Type B pancreatic cell (in vitro differentiated cells): ENCODE measurements at places on chromosomes 6 and 20.

- no peaks in the 10 kb centered on the region for H3K27me3 ChIP-seq
- no peak overlapping the region for H3K4me3 ChIP-seq
- H3K27ac ChIP-seq, result no peak overlapping the region
- DNase-seq, result no peak
- no peaks in the 10 kb centered on the region for H3K36me3 ChIP-seq
- peaks cover 3% of the 10 kb centered on the region for H3K4me1 ChIP-seq
Observed at GRCh38 chr6:7703148-7703680, 22.7 kb upstream of the BMP6 start.

- DNase-seq, result no peak
- H3K27me3 ChIP-seq, result no peaks in the 10 kb centered on the region
- H3K27ac ChIP-seq, result no peak overlapping the region
- no peak overlapping the region for H3K4me3 ChIP-seq
- no peaks in the 10 kb centered on the region for H3K36me3 ChIP-seq
- peaks cover 13% of the 10 kb centered on the region for H3K4me1 ChIP-seq
Observed at GRCh38 chr20:54690323-54690722, 214.9 kb downstream of the DOK5 start.

DNA sequence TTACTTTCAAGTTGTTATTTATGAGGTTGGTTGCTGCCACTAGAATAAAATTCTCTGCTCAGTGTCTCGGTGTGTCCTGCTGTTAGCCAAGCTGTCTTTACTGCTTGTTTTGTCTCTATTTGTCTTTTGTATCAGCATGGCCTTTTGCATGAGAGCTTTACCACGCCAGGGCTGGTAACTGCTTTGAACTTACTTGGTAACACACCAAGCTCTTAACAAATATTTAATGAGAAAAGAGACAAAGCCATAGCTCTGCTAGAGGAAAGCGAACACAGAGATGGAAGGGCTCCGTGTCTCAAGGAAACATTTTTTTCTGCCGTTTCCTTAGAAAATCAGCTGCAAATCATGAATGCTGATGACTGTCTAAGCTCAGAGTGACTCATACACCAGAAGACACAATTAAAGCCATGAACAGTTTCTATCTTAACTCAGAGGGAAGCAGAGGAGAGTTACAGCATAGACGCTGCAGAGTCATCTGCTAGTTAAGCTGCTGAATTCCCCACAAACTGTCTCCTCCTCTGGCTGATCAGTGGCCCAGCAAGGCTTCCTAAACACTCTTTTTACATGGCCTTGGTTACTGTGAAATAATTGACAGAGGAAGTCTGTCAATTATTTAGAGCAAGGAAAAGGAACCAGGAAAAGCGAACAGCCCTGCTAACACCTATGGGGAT, 44.8 kb downstream of the AGPAT4 start:
- peak overlapping the region; percentile 22 for H3K27ac ChIP-seq
- no peak for DNase-seq
- H3K4me3 ChIP-seq, result peak overlapping the region; percentile 63
- no peaks in the 10 kb centered on the region for H3K27me3 ChIP-seq
- peaks cover 32% of the 10 kb centered on the region for H3K4me1 ChIP-seq

DNA sequence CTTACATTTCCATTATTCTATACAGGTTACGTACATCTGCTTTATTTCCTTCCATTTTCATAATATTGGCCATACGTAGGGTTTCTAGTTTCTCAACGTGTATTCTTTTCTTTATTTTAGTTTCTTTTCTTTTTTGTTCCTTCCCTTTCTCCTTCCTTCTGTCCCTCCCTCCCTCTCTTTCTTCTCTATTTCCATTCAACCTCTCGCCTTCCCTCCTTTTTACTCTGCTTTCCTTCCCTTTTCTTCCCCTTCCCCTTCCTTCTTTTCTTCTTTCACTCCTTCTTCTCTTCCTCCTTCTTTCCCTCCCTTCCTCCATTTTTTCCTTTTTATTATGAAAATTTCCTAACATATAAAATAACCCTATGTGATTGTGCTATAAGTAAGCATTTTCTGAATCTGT, 8.7 kb upstream of the HLA-G start:
- no peaks in the 10 kb centered on the region for H3K36me3 ChIP-seq
- no peak overlapping the region for H3K27ac ChIP-seq
- no peak overlapping the region for H3K4me3 ChIP-seq
- DNase-seq, result no peak
- peaks cover 56% of the 10 kb centered on the region for H3K27me3 ChIP-seq

- no peaks in the 10 kb centered on the region for H3K4me1 ChIP-seq
- DNase-seq, result no peak
- no peak overlapping the region for H3K4me3 ChIP-seq
- no peaks in the 10 kb centered on the region for H3K27me3 ChIP-seq
- no peak overlapping the region for H3K27ac ChIP-seq
Observed at GRCh38 chr6:153015094-153015640, 12.7 kb upstream of the MTRF1L start.

DNA sequence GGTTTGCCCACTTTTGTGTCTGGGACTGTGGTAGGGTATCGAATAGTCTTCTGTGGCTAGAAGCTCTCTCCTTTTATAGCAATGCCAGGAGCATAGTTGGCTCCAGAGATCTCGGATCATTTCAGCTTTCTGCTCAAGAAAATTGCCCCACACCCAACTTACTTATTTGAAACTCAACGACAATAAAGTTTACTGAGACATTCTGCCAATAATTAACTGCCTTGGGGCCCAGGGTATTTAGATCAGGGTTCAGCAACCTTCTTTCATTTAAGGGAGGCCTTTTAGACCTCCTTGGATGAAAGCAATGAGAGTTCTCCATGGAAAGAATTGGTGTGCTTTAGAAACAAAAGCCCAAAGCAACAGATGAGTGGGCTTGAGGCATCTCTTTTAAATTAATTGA, 53.8 kb upstream of the GMPR start:
- no peak for DNase-seq
- H3K27ac ChIP-seq, result peak overlapping the region; percentile 20
- H3K27me3 ChIP-seq, result peaks cover 3% of the 10 kb centered on the region
- peaks cover 34% of the 10 kb centered on the region for H3K4me1 ChIP-seq

DNA sequence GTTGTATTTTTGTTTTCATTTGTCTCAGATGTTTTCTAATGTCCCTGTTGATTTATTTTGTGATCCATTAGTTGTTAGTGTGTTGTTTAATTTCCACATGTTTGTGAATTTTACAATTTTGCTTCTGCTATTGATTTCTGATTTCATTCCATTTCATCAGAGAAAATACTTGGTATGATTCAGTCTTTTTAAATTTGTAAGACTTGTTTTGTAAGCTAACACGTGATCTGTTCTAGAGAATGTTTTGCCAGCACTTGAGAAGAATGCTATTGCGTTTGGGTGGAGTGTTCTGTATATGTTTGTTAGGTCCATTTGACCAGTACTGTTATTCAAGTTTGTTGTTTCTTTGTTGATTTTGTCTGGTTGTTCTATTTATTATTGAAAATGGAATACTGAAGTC, 53.9 kb downstream of the KIZ start:
- no peaks in the 10 kb centered on the region for H3K27me3 ChIP-seq
- no peak overlapping the region for H3K4me3 ChIP-seq
- no peaks in the 10 kb centered on the region for H3K4me1 ChIP-seq
- no peak overlapping the region for H3K27ac ChIP-seq
- peaks cover 5% of the 10 kb centered on the region for H3K36me3 ChIP-seq
- DNase-seq, result no peak

DNA sequence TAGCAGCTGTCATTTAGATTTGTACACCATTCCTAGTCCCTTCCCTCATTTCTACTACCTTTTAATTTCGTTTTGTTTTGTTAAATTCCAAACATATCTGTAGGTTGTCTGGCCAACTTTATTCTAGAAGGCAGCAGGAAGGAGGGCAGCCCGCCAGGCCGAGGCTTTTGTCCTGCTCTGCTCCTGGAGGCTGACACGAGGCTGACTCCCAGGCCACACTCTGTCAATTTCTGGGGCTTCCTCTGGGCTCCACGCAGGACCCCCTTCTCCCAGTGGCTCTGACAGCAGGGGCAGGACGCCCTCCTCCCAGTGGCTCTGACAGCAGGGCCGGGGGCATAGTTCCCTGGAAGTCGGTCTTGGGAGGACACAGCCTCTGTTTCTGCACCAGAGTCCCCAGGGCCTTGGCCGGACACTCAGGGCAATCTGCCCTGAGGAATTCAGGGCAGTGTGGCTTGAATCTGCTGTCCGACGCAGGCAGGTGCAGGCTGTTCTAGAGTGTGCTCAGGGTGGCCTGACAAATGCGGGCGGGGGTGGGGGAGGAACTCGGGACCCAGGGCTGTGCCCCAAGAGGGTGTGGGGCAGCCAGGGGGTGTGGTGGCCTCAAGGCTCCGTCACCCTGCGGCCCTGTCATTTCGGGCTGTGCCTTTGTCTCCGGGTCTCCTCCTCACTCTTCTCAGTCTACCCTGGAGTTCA, 11.8 kb downstream of the SMOC2 start:
- H3K4me3 ChIP-seq, result no peak overlapping the region
- H3K36me3 ChIP-seq, result no peaks in the 10 kb centered on the region
- peaks cover 26% of the 10 kb centered on the region for H3K27me3 ChIP-seq
- H3K27ac ChIP-seq, result no peak overlapping the region
- DNase-seq, result no peak
- peaks cover 29% of the 10 kb centered on the region for H3K4me1 ChIP-seq

DNA sequence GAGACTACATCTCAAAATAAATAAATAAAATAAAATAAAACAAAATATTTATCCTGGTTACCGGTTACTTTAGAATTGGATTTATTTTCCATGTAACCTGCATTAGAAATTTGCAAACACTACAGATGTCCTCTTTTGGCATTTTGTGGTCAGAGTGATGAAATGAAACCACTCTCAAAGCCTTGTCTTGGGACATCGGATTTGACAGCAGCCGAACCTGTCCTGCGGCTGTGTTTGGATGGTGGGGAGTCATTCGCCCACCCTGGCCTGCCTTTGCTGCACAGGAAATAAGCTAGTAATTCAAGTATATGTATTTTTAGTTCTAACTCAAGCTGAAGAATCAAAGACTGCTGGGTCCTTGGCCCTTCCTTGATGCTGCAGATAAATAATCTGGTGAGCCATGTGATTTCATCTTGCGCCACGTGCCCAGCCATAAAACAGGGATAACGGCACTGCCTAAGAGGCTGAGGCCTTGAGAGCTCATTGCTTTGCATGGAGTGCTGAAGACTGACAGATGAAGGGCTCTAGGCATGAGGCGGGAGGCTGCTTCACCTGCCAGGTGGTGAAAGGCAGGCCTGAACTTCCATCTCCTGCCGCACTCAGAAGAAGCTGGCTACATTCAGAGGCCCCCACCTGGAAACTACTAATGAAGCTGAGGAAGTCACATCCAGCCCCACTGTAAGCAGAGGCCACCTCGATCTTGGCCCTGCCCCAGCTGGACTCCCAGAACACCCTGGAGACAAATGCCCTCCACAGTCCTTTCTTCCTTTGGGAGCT, 76.9 kb downstream of the NOL4L start:
- peaks cover 46% of the 10 kb centered on the region for H3K4me1 ChIP-seq
- no peak overlapping the region for H3K27ac ChIP-seq
- peaks cover 4% of the 10 kb centered on the region for H3K36me3 ChIP-seq
- no peak for DNase-seq
- no peak overlapping the region for H3K4me3 ChIP-seq

DNA sequence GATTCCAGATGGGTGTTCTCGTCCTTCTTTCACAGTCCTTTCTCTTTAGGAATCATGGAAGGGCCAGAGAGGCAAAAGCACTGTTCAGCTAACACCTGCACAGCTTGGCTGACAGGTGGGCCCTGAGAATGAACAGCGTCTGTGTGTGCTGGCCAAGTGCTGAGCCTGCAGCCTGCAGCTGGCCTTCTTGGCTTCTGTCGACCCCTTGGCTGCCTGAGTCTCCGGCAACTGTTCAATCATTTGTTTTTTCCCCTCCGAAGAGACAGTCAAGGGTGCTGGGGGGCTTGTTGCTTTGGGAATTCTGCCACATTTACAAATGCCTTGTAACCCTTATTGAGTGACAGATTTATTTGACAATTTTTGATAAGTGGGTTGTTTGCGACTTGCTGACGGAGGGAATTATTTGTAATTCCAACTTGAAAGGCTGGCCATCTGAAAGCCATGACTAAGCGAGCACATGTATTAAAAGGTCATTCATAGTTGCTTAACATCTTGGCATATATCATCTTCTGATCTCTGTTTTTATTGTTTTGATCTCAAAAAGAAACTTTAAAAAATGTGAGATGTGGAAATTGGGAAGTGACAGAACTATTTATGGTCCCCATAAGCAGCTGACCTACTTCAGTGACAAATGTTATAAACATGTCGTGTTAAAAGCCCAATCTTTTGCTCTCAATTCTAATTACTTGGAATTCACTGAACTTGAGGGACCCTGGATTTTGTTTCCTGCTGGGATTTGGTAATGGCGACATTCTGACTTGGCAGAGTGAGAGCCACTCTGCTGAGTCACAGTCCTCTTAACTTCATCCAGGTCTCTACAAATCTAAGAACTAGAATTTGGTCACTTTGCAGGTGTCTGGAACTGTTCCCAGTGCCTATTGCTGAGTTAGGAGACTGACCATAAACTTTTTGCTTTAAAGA, 41.9 kb upstream of the FERMT1 start:
- DNase-seq, result no peak
- H3K4me3 ChIP-seq, result no peak overlapping the region
- H3K27ac ChIP-seq, result no peak overlapping the region
- no peaks in the 10 kb centered on the region for H3K4me1 ChIP-seq
- H3K36me3 ChIP-seq, result no peaks in the 10 kb centered on the region

DNA sequence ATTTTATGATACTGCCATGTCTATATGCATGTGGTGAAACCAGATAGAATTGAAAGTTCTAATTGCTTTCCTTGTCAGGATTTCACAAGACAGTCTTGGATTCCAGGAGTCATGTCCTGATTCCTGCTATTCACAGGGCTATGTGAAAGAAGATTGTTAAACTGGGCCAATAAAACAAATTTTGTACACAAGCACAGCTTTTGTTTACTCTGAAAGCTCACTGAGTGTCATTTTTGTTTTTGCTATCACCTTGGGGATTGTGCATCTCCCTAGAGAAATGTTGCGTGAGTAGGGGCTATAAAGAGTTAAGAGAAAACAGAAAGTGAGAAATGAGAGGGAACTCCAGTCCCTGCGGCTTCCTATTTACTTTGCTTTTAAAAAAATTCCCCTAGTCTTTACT, 627.5 kb downstream of the PKHD1 start:
- H3K4me3 ChIP-seq, result no peak overlapping the region
- H3K27me3 ChIP-seq, result no peaks in the 10 kb centered on the region
- no peaks in the 10 kb centered on the region for H3K36me3 ChIP-seq

- no peak overlapping the region for H3K27ac ChIP-seq
- H3K4me3 ChIP-seq, result no peak overlapping the region
- no peak for DNase-seq
- peaks cover 5% of the 10 kb centered on the region for H3K4me1 ChIP-seq
- H3K27me3 ChIP-seq, result peaks cover 14% of the 10 kb centered on the region
Observed at GRCh38 chr20:43839793-43840199, 74.9 kb upstream of the TOX2 start.
